ENCODE measurements at places on chromosomes 4 and X.

DNA sequence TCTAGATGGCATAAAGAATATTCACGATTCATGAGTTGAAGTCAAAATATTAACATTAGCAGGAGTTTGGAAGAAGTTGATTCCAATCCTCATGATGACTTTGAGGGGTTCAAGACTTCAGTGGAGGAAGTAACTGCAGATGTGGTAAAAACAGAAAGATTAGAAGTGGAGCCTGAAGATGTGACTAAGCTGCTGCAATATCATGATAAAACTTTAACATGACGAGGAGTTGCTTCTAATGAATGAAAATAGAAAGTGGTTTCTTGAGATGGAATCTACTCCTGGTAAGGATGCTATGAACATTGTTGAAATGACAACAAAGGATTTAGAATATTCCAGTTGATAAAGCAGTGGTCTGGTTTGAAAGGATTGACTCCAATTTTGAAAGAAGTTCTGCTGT lies 70.1 kb upstream of the TMLHE start:
- no peak for DNase-seq

DNA sequence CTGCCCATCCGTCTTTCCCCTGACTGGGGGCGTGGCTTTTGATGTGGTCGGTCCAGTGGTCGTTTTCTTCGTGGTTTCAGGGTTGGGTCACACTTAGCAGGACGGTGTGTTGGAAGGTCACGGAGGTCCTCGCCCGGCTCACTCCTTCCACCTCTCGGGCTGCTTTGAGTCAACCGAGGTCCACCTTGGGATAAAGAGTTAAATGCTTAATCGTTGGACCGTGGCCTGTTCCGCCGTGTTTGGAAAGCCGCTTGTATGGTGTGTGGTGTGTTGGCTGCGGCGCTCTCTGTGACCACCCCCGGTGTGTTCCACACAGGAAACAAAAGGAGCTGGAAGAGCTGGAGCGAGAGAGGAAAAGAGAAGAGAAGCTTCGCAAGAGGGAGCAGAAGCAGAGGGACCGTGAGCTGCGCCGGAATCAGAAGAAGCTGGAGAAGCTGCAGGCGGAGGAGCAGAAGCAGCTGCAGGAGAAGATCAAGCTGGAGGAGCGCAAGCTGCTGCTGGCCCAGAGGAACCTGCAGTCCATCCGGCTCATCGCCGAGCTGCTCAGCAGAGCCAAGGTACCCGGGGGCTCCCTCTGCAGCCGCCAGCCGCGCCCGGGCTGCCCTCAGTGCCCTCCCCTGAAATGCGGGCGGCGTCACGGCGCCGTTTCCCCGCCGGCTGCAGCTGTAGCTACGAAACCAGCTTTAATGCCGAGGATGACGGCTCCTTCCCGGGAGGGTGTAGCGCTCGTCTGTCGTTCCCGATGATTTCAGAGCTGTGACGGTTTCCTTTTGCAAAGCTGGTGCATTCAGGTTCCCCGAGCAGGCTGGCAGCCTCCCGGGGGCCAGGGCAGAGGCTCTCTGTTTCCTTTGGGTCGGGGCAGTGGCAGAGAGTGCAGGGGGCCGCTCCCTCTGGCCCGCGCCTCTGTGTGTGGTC lies 7.7 kb downstream of the AKAP17A start:
- DNase-seq, result no peak

DNA sequence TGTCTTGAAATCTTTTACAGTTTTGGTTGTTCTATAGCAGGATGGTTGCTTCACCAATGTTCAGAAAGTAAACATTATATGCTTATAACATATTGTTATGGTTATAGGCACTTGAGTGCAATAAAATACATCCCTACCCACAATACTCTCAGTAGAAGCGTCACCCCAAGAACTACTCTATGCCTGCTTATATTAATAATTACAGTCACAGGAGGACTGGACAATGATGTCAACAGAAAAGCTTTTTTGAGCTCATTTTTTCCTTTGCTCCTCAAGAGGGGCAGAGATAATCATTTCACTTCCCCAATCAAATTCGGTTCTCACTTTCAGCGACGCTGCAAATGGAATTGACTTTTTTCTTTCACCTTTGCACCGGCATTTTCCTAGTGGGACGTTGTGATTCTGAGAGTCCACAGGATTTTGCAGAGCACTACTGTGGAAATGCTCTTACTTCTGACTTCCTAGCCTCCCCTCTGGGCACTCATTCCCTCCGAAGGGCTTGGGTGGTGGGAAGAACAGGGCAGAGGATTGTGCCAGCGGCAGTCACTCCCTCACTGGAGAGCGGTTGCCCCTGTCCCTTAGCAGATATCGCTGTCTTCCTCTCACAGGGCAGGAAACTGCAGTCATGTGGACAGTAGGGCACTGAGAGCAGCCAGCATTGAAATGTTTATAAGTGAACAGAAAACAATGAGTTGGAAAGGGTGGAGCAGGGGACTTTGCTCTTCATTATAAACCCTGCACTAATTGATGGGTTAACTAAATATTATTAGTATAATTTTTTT lies 24.9 kb upstream of the SGMS2 start:
- DNase-seq, result no peak

DNA sequence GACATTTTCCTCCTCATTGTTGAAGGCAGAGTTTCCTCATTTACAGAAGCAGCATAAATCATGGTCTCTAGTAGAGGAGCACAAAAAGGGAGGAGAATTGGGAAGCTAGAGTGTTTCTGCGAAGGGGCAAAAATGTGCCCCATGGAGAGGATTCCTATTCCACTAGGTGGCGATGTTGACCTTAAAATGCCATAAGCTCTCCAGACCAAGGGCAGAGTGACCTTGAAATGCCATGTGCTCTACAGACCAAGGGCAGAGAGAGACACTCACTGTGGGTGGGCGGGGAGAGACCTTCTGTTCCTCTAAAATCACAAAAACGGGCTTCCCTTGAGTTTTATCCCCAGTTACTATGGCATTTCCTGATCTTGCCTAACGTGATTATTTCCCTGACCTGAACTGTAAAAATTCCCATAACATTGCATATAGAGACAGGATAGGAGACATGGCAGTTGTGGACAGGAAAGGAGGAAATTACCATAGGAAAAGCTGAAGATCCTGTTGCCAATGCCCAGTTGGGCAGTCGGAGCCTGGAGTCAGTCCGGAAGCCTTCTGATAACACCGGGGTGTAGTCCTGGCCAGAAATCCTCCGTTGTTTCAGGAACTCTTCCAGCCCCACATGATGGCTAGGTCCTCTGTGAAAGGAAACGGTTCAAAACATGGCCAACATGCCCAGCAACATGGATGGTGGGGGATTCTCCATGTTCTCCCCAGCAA lies 567.7 kb downstream of the MAGEB5 start:
- no peak for DNase-seq

DNA sequence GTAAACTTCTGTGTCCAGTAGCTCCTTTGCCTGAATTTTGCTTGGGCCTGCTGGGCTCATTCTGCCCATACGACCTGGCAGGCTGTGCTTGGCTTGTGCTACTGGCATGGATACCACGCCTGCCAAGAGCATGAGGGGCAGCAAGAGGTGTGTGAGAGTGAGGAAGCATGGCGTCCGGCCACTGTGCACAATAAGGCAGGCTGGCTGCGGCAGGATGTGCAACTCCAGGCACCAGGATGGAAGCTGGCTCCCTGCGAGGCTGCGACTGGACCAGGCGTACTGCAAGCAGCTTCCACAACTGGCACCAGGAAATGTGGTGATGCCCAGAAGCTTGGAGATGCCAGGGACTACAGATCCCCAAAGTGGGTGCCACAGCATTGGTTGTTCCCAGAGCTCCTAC lies 709.3 kb downstream of the PCDH18 start:
- no peak for DNase-seq

GRCh38 chrX:94252211-94252610 lies 578.2 kb downstream of the FAM133A start:
- DNase-seq, result no peak

GRCh38 chrX:6674734-6675133 lies 139.8 kb upstream of the VCX3A start:
- DNase-seq, result no peak

GRCh38 chr4:80237992-80238391 lies 28.5 kb upstream of the FGF5 start:
- peak; percentile 86 for DNase-seq

DNA sequence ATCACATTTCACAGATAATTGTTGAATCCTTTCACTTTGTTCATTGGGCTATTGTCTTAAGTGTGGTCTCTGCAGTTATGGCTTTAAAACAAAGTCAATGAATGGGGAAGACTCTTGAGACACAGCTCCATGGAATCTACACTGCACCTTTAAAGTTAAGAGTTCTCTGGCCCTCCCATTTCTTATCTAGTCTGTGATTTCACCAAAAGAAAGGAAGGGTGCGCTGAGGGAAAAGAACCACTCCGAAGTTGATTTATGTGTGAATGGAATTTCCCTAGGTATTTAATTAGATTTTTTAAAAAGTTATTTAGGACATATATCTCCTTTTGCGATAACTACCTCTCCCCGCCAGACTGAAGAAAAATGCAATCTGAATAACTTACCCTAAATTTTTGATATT lies 2.5 kb downstream of the SEPTIN11 start:
- no peak for DNase-seq

- no peak for DNase-seq
Observed at GRCh38 chrX:137051978-137052642, 18.3 kb upstream of the GPR101 start.

DNA sequence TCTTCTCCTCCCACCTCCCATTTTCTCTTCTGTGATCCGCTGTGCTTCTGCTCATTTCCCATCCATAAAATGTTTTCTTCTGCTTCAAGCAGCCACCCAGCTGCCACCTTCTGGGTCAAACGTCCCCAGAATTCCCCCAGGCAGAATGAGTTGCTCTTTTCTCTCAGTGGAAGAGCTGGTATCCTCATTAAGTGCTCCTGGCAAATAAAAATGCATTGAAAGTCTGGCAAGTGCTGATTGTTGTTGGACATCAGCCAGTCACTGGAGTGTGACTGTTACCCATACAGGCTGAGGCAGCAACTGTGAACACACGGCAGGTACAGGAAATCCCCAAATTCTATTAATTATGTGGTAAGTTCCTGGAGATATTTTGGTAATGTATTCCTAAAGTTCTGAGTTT lies 52.6 kb downstream of the LIMCH1 start:
- DNase-seq, result no peak

- no peak for DNase-seq
Observed at GRCh38 chrX:16796298-16796697, 10.0 kb downstream of the TXLNG start.

DNA sequence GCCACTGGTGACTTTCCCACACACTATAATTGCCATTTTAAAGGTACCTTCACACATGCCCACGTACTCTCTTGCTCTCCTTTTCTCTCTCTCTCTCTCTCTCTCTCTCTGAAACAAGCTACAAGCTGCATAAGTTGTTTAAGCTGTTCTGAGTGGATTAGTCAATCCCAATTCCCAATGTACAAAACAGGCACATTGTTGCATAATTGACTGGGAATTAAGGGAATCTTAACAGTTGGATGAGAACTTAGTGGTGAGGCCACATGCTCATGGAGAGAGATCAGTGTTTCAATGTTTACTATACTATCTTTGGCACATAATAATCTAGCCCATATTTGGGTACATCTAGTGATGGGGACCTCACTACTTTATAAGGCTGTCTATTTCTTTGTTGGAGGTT lies 123.3 kb downstream of the ARHGEF9 start:
- DNase-seq, result no peak

- DNase-seq, result no peak
Observed at GRCh38 chr4:10028910-10029309, 7.6 kb upstream of the SLC2A9 start.

- no peak for DNase-seq
Observed at GRCh38 chr4:8364141-8364540, 76.4 kb downstream of the ACOX3 start.

- no peak for DNase-seq
Observed at GRCh38 chr4:99815597-99816011, 1.0 kb upstream of the DAPP1 start.

GRCh38 chrX:47664737-47665136 lies 5.8 kb upstream of the UXT start:
- DNase-seq, result no peak

- no peak for DNase-seq
Observed at GRCh38 chr4:137614491-137614890, 82.2 kb upstream of the PCDH18 start.

DNA sequence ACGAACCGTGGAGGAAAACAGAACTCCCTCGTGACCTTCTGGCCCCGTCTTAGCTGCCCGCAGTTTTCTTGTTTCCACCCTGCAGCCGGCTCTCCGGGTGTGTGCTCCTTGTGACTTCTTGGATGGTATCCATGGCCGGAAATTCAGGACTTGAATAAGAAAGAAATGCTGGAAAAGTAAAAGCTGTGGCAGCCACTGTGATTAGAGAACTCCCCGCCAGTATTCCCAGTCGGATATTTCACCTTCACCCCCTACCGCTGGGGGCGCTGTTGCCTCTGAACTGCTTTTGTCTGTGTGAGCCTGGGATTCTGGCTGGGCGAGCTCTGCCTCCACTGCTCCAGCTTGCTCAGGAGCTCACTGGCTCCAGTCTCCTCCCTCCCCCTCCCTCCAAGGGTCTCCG lies 41.5 kb upstream of the CYP4V2 start:
- DNase-seq, result no peak
